SJSA1 (cell line): ENCODE measurements at places on chromosomes 1 and 21. TPM values are rescaled to one million over a fixed set of nuclear protein-coding genes. Genes with fewer than 3 reads are reported as not detected.

GRCh38 chr1:2465371-2466269, 10.5 kb upstream of the PLCH2 start:
- no peaks in the 10 kb centered on the region for H3K36me3 ChIP-seq
- H3K4me1 ChIP-seq, result 0 out of 2 replicates have a peak, but pooled peaks cover 5% of the 10 kb centered on the region
- H3K27ac ChIP-seq, result no peak overlapping the region

DNA sequence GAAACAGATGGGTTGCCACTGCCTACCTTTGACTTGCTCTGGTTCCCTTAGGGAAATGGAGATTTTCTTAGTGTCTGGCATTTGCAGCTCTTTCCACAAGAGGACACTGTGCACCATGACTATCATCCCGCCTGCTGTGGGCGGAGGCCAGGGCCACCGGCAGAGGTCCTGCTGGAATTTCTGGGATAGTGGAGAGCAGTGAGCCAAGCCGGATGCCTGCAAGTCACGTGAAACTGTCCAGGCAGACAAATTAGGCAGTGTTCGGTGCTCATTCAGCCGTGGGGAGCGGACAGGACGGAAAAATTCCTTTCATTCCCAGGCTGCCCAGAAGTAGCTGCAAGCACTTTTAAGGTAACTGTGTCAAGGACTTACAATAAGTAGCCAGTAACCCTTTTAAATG, 43.4 kb downstream of the IGSF5 start:
- 0 out of 2 replicates have a peak, but pooled peaks cover 3% of the 10 kb centered on the region for H3K4me1 ChIP-seq
- no peak overlapping the region for H3K27ac ChIP-seq
- peak; percentile 60 for DNase-seq
- H3K27me3 ChIP-seq, result no peaks in the 10 kb centered on the region
- H3K4me3 ChIP-seq, result no peak overlapping the region
- no peaks in the 10 kb centered on the region for H3K36me3 ChIP-seq

GRCh38 chr1:179599623-179600249, 8.1 kb downstream of the TDRD5 start:
- H3K4me1 ChIP-seq, result no peaks in the 10 kb centered on the region
- no peak overlapping the region for H3K4me3 ChIP-seq
- no peak for DNase-seq
- H3K27ac ChIP-seq, result no peak overlapping the region

DNA sequence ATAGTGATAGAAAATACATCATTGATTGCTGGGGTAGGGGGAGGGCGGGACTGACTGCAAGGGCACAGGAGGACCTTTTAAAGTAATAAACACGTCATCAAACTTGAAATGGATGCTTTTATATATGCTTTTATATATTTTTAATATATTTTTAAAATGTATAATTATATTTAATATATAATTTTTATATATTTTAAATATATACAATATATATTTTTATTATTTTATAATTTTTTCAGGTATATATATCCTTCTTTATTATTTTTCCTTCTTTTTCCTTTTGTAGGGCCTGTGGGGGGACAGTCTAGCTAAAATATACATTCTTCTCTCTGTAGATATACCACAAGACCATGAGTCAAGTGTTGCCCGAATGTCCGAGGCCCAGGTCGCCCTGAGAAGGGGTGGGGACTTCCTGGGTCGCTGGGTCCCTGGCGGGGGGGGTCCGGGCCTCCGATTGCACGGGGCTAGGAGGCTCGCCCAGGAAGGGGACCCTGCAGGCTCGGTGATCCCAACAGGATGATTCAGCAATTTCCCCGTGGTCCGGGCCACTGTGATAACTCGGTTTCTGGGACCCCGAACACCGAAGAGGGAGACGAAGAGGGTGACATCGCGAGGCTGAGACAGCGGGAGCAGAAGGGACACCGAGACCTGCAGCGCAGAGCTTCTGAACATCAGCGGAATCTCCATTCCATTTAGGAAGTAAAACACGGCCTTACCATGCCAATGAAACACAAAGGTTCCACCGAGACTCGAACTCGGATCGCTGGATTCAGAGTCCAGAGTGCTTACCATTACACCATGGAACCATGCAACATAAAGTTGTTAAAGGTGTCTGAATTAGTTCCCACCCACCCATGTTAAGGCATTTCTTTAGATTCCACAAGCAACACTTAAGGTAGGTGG, 112.5 kb upstream of the NBPF11 start:
- no peaks in the 10 kb centered on the region for H3K36me3 ChIP-seq
- peaks cover 8% of the 10 kb centered on the region; the same call in 1 of the 2 replicates for H3K4me1 ChIP-seq
- no peak overlapping the region for H3K4me3 ChIP-seq

- no peaks in the 10 kb centered on the region for H3K36me3 ChIP-seq
- 0 out of 2 replicates have a peak, but pooled peaks cover 5% of the 10 kb centered on the region for H3K4me1 ChIP-seq
- no peak for DNase-seq
- no peak overlapping the region for H3K4me3 ChIP-seq
These were observed 213.1 kb downstream of the RERE start for GRCh38 chr1:8604041-8604945.

DNA sequence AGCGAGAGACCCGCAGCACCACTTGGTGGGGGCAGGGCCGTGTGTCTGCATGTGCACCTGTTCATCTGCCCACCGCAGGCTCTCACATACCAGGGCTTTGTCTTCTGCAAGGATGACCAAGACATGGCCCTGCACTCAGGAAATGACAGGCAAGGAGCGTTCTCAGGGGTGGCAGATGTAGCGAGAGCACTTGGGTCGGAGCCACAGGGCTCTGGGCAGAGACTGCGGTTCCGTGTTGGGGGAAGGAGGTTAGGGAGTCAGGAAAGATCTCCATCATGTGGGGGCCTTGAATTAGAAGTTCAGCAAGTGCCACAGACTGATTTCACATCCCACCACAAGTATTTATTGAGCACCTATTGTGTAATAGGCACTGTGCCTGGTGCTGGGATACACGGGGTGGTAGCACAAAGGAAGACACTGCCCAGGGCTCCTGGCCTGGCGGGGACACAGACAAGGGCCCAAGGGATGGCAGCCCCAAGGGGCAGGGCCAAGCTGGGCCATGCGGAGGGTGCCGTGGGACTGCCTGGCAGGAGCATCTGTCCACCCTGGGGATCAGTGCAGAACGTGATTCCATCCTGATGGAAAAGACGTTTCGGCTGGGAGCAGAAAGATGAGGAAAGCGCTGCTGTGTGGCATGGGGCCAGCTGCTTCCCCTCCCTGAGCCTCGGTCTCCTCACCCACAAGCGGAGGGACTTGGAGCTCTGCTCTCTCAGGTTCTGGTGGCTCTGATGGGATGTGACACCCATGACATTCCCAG, 11.4 kb upstream of the SPSB1 start:
- H3K27me3 ChIP-seq, result no peaks in the 10 kb centered on the region
- peak overlapping the region; percentile 4; the same call in 1 of the 2 replicates for H3K27ac ChIP-seq
- DNase-seq, result no peak

DNA sequence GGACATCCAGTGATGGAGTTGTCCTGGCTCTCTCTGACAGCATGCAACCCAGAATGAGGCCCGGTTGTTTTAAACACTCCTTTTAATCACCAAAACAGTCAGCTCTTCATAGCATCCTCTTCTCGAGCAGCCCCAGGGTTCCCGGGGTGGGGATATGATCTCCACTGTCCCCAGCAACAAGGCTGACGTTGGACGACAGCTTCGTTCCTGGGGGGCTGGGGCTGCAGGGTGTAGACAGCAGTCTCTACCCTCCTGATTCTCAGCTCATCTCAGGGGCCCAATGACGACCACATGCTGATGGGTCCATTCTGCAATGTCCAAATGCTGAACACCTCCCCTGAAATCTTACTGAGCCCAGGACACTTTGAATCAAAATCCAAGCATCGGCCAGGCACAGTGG, 27.0 kb downstream of the TRIM11 start:
- H3K4me3 ChIP-seq, result no peak overlapping the region
- H3K27me3 ChIP-seq, result no peaks in the 10 kb centered on the region
- no peak for DNase-seq
- H3K36me3 ChIP-seq, result no peaks in the 10 kb centered on the region
- H3K27ac ChIP-seq, result no peak overlapping the region

- no peaks in the 10 kb centered on the region for H3K36me3 ChIP-seq
- peaks cover 21% of the 10 kb centered on the region for H3K4me1 ChIP-seq
- no peak for DNase-seq
- no peak overlapping the region for H3K27ac ChIP-seq
These were observed 27.8 kb downstream of the UCK2 start for GRCh38 chr1:165855010-165855838.

Gene CD2
- not detected in 2 replicates for total RNA-seq

Gene PSMA5
- total RNA-seq, result 104 and 107 TPM in 2 replicates
